ENCODE measurements at places on chromosomes 13 and 19. TPM values are rescaled to one million over a fixed set of nuclear protein-coding genes. Genes with fewer than 3 reads are reported as not detected.

TMPRSS9 gene
- not detected for total RNA-seq

MAN2B1 gene
- 29.0 TPM for total RNA-seq

DNA sequence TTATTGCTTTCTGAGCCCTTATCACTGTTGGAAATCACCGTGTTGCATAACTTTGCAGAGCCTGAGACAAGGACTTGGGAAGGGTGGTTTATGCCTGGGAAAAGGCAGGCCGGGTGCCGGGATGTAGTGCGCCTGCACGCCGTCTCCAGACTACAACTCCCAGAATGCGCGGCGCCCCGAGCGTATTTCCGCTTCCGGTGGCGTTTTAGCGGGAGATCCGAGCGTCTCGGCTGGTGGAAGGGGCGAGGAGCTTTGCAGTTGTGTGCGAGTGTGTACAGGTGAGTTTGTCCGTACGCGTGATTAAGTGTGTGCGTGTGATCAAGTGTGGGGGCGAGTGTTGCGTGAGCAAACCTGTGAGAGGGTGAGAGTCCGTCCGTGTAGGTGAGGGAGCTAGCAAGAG is 75.4 kb downstream of the PEG3 start:
- ATAC-seq: no peak

- no peak for ATAC-seq
These were observed 951.3 kb downstream of the SLITRK5 start for GRCh38 chr13:88622362-88622973.

- no peak for ATAC-seq
These were observed 136.1 kb downstream of the LACC1 start for GRCh38 chr13:44015811-44016210.

DNA sequence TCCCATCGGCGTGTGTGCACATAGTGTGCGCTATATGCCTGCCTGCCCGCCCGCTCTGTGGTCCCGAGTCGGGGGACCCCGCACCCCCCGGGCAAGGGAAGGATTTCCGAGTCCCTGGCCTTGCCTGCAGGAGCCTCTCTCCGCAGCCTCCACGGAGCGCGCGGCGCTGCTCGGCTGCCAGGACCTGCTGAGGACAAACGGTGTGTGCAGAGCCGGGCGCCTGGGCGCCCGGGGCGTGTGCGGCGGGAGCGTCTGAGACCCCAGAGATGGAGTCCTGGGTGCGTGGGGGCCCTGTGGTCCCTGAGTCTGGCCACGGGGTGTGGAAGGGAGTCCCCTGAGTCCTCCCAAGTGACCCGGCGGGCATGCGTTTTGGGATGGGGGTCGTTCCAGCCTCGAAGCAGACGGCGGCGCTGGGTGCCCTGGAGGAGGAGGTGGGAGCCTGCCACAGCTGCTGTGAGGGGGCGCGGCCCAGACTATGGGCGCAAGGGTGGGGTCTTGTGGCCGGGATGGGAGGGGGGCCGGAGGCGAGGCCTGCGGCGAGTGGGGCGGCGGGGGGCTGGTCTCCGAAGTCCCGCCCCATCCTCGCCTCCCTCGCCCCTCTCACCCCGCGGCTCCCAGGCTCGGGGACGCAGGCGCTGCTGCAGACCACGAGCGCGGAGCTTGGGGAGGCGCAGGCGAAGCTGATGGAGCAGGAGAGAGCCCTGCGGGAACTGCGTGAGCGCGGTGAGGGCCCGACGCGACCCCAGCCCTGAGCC is 25.3 kb downstream of the CLEC4M start:
- ATAC-seq: no peak

- no peak for ATAC-seq
These were observed 286.5 kb downstream of the PCDH17 start for GRCh38 chr13:57918086-57918485.

DNA sequence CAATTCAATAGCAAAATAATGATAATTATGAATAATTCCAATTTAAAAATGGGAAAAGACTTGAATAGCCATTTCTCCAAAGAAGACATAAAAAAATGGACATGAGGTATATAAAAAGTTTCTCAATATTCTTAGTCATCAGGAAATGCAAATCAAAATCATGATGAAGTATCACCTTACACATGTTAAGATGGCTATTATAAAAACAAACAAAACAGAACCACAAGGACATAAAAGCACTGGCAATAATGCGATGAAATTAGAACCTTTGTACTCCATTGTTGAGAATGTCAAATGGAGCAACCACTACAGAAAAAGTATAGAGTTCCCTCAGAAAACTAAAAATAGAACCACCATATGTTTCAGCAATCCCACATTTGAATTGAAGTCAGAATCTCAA is 1186.1 kb downstream of the SLITRK5 start:
- no peak for ATAC-seq

Data from esophagus mucosa (tissue), 1 donor.